AG08396 (cell line): ENCODE measurements at places on chromosomes 3 and 15.

DNA sequence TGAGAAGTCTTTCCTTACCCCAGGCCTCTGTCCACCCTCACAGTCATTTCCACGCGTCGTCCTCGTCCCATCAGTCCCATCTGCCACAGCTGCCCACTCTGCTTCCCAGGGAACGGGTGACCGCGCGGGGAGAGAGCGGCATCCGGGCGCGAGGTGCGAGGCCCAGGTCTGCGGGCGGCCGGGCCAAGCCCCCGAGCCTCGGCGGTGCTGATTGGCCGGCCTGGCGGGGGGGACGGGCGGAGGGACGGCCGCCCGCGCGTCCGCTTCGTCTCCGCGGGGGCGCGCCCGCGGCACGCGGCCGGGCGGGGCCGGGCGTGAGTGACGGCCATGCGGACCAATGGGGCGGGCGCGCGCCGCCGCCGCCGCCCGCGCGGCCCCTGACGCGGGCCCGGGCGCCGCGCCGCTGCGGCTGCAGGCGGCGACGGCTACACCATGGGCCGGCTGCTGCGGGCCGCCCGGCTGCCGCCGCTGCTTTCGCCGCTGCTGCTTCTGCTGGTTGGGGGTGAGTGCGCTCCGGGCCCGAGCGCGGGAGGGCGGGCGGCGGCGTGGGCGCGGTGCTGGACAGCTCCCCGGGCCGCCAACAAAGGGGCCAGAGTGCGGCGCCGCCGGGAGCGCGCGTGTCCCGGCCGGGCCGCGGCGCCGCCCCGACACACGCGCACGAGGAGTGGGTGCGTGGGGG, at the start of gene PODXL2:
Gene PODXL2 (plus strand): TSS at position 398 of the 679 bp plus-strand sequence. CDS start 35 bp downstream, at position 433.
- peak; percentile 82 for DNase-seq

- no peak for DNase-seq
Measured at GRCh38 chr3:126973814-126974213, 9.1 kb upstream of the PLXNA1 start.

GRCh38 chr3:13878281-13879101, 1.4 kb downstream of the WNT7A start:
- DNase-seq: no peak

DNA sequence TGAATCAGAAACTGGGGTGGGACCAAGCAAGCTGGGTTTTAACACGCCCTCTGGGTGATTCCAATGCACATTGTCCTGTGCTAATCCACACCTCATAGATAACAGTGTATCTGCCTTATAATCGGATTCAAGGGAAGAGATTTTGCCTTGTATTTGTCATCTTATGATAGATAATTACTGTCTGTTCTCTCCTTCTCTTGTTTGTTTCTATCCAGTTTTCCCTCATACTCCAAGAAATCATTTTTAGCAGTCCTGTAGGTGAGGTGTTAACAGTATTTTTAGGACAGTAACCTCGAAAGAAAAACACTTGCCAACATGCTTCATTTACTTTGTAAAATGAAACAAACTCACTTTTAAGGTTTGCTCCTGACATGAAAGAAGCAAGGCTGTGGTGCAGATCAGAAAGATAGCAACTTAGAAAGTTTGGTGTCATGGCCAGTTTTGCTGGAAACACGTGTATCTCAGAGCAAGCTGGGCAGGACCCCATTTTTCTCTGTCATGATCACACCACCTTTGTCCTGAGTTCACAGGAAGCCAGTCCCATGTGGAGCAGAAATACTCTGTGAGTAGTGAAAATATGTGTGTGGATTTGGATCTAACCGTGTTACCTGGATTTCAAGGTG, 72.6 kb downstream of the TRAK1 start:
- no peak for DNase-seq

DNA sequence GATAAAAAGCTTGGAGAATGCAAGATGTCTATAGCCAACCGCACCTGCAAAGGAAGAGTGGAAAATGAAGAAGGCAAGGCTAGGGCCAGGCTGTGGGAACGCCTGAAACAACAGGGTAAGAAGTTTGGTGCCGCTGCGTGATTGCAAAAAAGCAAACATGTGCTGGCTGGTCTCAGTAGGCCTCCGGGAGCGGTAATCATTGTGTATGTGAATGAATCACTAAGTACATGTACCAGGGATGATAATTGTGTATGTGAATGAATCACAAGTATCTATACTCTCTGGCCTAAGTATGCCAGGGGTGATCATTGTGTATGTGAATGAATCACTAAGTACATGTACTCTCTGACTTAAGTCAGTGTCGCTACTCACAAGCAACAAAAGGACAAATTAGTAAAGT, 40.3 kb upstream of the PARL start:
- no peak for DNase-seq

DNA sequence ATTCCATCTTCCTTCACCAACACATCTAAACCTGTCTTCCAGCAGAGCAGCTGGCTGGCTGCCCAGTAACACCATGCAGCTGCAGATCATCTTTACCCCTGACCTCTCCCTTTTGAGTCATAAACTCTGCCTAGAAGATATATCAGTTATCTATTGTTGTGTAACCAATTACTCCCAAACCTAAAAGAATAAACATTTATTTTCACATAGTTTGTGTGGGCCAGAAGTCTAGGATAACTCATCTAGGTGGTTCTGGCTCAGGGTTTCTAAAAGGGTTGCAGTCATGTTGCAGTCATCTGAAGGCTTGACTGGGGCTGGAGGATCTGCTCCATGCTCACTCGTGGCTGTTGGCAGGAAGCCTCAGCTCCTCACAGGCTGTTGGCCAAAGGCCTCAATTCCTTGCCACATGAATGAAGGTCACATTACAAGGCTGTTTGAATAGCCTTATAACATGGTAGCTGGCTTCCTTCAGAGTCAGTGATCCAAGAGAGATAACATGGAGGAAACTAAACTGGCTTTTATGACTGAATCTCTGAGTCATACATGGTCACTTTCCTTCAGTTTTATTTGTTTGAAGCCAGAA, 92.8 kb downstream of the GOLIM4 start:
- DNase-seq: no peak

DNA sequence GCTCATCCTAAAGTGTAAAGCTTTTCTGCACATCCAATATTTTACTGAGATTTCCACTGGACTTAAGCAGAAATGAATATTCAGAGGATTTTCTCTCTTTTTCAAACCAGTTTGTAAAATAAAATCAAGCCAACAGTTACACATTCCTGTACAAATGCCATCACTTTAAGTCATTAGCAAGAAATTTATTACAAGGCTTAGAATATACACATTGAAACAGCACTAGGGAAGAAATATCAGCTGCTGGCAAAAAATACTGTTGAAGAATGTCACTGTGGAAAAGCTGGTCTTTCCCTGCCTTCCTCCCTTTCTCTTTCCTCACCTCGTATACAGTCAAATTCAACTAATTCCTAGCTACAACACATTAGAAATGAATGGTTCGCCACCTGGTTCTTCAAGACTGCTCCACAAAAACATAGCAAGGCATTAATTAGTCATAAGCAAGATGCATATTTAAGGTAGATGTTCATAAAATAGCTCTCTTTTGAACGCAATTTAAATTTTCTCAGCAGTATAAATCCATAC, 21.3 kb downstream of the PLOD2 start:
- DNase-seq: no peak

DNA sequence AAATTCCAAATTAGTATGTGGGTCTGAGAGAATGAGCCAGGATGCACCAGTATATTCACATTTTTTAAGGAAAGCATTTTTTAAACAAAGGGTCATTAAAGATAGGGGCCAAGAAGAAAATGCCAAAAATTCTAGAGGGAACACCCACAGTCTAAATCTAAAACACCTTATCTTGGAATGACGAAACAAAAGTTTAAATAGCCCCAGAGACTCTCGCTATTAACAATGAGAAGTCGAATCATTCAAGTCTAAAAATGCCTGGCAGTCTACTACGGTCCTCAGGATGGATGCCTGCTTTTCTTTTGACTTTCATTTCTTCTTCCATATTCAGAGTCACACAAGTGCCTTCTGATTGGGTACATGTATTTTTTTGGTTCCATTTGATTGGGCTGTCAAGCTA, 66.3 kb downstream of the SSUH2 start:
- no peak for DNase-seq

- no peak for DNase-seq
Measured at GRCh38 chr3:155218462-155218861, 75.0 kb downstream of the STRIT1 start.

- peak; percentile 69 for DNase-seq
Measured at GRCh38 chr15:98866511-98866910, 141.1 kb downstream of the PGPEP1L start.
